ENCODE measurements at places on chromosomes 4 and X.

- no peak for DNase-seq
Observed at GRCh38 chrX:9897761-9898161, 69.4 kb upstream of the CLDN34 start.

- no peak for DNase-seq
Observed at GRCh38 chrX:41001327-41001726, 83.9 kb upstream of the USP9X start.

DNA sequence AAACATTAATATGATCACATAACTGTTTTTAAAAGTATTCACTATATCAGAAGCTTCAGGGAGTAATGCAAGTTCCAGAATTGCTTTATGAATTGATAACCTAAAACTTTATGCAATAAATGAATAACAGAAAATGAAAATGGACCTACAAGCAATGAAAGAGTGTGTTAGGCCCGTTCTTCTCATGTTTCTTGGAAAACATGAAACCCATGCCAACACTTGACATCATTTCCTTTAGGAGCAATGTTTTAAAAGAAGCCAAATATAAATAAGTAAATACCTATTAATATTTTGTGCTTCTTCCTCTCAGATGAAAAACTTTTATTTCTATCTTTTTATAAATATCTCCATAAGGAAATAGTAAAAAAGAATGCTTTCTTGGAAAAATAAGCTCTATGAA, 123.0 kb upstream of the GALNT7 start:
- no peak for DNase-seq

DNA sequence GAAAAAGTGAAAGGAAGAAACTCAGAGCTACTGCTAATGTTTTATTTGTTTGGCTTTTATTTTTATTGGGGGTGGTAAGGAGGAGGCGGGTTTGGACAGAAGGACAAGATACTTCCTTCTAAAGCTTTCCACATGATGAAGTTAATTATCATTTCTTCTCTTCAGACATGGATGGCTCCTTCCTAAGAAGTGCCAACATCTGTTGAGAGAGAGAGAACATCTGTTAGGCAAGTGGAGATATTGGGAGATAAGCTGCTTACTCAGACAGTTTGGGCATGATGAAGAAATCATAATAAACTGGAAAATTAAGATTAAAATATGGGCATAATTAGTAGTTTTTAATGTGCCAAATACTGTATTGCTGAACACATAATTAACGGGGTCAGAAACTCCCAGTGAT, 535.7 kb upstream of the INTU start:
- DNase-seq = no peak

GRCh38 chr4:119930546-119930945, 136.1 kb downstream of the MAD2L1 start:
- DNase-seq = no peak

DNA sequence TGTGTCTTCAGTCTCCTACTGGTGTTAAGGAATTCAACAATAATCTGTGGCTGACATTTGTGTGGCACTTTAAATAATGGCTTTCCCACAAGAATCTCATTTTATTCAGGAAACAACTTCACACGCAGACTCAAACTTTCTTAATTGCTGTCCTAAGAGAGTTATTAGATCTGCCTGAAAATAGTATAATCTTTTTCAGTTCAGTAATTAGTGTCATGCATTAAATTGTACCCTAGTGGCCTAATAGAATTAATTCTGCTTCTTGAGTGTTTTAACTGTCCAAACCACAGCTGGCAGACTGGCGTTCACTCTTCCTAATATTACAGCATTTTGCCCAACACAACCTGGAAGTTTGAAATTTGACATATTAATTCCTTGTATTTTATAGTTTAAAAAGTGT, 107.1 kb downstream of the GRIA2 start:
- DNase-seq = no peak

DNA sequence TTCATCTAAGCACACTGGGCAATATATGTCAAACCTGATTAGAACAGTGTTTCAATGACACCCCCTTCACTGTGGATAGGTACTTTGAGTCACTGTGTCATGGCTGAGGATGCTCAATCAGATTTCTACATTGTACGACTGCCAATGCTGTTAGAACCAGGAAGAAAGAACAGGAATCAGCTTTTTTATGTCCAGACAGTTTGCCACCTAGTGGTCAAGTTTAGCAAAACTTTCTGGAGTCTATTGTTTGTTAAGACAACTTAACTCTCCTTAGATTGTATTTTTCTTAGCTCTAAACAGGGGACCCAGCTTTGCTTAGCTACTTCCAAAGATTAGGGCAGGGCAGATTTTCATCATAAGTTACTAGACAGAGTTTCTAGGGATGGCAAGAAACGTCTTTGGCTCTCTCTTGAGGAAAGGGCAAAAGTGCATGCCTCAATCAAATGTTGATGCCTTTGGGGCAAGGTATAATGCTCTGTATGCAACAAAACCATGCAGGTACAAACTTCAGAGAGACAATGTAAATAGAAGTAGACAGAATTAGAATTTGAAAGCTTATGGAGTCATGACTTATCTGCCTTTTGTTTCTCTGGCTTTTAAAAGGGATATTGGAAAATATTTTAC, 40.5 kb upstream of the BMP3 start:
- DNase-seq = no peak

All from activated T-cell treated with anti-CD3 and anti-CD28 coated beads, Interleukin-2, amount 50 U/mL, for 48 hours (primary cell).